ENCODE measurements at places on chromosomes 12 and 14.

GRCh38 chr12:70757830-70758493 is 120.7 kb upstream of the PTPRB start:
- DNase-seq, result no peak

DNA sequence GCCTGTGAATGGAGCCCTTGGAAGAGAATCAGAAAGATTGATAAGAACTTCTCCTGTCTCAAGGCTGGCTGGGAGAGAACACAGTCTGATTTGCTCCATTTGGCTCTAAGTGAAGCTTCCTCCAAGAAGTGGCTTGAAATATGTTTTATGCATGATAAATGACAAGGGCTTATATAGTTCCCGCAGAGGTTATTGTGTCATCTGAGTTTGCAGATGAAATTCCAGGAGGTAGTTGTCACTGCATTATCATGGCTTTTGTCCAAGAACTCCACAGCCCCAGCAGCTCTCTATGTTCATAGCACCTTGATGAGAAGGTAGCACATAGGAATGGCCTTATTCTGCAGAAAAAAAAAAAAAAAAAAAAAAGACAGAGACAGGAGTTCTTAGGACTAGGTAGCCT is 108.5 kb downstream of the DACT1 start:
- no peak for DNase-seq

DNA sequence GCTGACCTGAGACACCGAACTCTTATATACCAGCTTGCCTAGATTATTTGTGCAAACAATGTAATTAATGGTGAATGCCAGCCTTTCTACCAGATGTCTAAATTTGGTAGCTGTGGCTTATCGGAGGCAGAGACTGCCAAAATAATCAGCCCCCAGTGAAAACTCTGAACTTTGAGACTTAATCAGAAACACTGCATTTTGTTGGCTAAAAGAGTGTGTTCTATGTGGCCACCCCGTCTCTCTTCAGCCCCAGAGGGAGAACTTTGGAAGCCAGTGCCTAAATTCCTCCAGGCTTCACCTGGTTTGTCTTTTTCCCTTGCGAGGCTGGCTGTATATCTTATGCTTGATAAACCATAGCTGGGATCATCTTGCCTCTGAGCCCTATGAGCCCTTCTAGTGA is 90.1 kb downstream of the LMNTD1 start:
- DNase-seq, result no peak

GRCh38 chr12:127445581-127446139 is 821.3 kb upstream of the TMEM132C start:
- no peak for DNase-seq

DNA sequence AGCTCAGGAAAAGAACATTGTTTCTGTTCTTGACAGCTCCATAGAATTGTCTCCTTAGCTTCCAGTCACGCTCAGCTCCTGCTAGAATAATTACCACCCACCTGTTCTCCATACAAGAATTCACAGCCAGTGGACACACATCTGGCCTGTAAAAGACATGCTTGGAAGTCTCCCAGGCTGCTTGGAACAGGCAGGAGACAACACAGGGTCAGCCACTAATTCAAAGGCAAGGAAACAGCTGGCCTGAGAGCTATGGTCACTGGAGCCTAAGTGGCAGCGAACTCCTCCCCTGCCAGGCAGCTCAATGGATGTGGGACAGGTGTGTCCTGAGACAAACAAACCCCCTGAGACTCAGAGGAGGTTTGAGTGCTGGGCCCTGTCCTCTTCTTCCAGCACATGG is 22.9 kb upstream of the LTBP2 start:
- no peak for DNase-seq

GRCh38 chr12:12480074-12480473 is 82.6 kb downstream of the DUSP16 start:
- no peak for DNase-seq

GRCh38 chr12:95767703-95768102 is 22.9 kb downstream of the NTN4 start:
- DNase-seq, result no peak

GRCh38 chr12:1911598-1912575 is 6.6 kb downstream of the CACNA2D4 start:
- DNase-seq, result no peak

GRCh38 chr14:89833120-89833532 is 121.4 kb downstream of the EFCAB11 start:
- DNase-seq, result no peak

GRCh38 chr12:17618831-17619230 is 471.2 kb downstream of the RERGL start:
- DNase-seq, result no peak

DNA sequence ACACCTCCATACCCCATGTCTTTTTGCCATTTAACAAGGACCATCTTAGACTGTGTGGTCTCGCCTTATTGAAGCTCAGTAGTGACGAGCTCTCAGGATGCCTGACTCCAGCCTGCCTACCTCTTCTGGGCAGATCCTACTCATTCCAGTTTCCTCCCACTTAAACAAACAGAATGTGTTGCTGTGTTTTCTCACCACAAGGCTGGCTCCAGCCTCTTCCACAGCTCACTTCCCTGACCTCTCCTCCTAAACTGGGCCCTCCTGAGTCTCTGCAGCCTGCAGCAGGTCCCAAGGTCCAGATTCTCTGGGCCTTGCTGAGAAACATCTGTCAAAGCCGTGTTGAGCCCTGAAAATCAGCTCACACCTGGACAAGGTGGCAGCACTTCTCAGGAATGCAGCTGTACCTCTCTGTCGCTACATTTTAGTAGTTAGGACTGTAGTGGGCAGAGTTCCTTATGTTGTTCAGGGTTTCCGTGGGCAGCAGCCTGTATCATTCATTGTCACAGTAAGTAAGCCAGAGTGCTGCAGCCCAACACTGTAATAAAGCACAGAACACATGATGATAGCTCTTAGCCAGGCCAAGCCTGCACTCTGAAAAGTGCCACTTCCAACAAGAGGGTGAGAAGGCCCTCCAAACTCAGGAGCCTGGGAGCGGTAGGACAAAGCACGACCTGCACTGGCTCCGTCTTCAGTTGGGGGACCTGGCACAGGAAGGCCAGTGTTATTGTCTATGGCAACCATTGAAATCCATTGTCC is 68.5 kb downstream of the NKX2-1 start:
- DNase-seq, result peak; percentile 38

- DNase-seq, result peak; percentile 33
These were observed 74.2 kb upstream of the CSRP2 start for GRCh38 chr12:76952995-76953394.

DNA sequence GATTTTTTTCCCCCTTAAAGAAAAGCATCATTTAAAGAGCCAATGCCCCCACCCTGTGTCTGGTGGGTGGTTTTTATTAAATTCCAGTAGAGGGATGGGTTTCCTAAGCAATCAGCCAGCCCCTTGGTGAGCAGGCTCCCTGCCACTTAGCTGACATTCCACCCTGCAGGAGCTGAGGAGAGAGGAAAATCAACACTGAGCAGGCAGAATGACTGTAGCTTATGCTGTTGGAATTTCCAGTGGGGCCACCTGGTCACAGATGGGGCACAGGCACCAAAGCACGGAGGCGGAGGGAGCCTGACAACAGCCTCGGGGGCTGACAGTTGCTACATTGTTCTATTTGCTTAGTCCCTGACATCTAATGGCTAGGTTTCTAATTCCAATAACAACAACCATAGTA is 127.7 kb downstream of the TMEM30B start:
- DNase-seq, result no peak

- no peak for DNase-seq
These were observed 387.0 kb upstream of the GARIN6 start for GRCh38 chr12:99260456-99260996.

GRCh38 chr12:125999628-126000027 is 934.4 kb downstream of the AACS start:
- no peak for DNase-seq

GRCh38 chr14:63632932-63633514 is 8.6 kb downstream of the WDR89 start:
- DNase-seq, result no peak

DNA sequence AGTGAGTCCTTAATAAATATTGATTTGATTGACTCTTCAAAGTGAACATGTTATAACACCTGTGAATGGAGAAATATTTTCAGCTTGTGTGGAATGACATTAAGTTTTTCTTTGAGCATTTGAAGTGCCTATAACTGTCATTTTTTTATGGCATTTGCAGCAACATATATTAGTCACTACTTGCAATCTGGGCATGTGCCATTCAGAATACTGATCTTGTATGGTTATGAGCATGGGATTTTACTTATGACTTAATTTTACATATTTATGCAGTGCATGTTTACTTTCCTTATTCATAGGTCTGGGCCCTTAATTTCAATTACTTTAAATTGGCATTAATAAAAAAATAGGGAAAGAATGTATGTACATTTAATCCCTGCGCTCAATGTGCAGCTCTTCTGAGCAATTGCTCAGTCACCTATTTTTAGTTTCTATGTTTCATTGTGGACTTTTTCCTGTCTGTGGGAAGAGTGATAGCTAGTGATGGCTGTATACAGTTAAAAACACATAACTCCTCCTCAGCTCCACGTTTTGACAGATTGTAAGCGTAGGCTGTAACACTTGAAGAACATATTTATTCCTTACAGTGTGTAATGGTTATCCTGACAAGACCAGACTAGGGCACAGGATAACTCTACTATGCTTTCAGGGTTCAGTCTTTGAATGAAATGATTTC is 339.6 kb downstream of the SNAPC1 start:
- DNase-seq, result no peak

Measured in T47D (cell line).